Activated T-helper 1 cell treated with anti-CD3 and anti-CD28 coated beads, Interleukin-2, amount 50 U/mL, for 16 hours (primary cell): ENCODE measurements at places on chromosomes 5 and 9.

DNA sequence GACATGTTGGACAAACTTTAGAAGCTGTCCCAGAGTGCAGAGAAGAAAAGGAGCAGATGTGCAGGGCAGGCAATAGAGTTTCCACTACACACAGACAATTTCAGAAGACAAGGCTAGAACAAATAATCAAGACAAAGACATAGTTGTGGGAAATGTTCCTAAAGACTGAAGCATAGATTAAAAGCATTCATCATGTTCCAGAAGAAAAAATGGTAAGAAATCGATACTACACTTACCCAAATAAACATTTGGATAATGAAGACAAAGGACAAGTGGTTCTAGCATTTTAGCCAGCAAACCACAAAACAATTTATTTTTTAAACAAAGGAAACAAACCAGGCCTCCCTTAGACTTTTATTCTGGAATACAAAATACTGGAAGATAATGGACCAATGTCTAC is 97.9 kb downstream of the FSTL4 start:
- DNase-seq: no peak

GRCh38 chr5:37931541-37931940 is 91.7 kb upstream of the GDNF start:
- no peak for DNase-seq

DNA sequence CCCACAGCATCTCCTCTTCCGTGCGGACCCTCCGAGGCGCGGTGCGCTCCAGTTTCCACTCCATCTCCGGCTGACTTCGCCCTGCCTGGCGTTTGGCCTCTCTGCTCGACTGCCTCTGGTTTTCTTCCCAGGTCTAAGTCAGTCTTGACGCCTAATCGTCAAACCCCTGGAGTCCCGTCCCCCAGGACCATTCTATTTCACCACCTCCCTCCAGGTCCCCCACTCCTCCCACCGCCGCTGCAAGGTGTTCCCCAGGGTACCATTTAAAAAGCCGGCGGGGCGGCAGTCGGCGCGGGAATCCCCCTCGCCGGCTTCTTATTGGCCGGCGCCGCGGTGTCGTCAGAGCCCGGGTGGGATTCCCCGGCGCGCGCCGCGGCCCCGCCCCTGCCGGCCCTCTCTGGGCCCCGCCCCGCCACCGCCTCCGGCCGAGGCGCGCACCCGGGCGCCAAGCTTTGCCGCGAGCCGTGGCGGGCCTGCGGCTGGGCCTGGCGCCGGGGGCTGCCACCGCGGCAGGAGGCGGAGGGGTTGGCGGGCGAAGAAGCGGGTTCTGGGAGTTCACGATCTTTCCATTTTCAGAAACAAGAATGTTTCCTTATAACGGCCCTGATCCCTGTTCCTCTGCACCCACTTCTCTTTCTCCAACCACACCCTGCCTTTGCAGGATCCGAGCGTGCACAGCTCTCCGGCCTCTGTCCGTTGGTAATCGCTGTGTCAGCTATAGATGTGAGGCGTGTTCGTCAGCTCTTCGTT is at the start of gene CDC20B:
CDC20B (minus strand) TSS at position 241 of the 750 bp plus-strand sequence; CDS start at position 64, 177 bp downstream.
- peak; percentile 67 for DNase-seq

GRCh38 chr5:43287493-43287892 is 25.7 kb downstream of the HMGCS1 start:
- no peak for DNase-seq

- no peak for DNase-seq
These were observed 5.0 kb upstream of the PTGER4 start for GRCh38 chr5:40674661-40675235.

GRCh38 chr5:171782332-171782966 is 3.2 kb upstream of the SMIM23 start:
- DNase-seq: no peak

DNA sequence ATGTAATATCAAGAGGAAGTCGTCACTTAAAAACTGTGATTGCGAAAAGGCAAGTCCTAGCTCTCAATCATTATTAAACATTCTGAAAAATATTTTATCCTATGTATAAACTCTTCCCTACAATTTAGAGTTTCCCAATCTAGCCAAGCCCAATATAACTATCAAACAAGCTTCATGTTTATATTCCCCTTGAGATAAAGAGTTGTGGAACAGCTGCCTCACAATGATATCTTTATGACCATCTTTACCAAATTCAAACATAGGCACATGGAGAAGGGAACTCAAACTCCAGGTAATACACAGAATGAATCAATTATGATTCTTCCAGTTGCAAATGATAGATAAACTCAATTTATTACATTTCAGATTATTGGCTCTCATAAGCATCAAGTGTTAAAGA is 1468.7 kb downstream of the EFNA5 start:
- DNase-seq: no peak

DNA sequence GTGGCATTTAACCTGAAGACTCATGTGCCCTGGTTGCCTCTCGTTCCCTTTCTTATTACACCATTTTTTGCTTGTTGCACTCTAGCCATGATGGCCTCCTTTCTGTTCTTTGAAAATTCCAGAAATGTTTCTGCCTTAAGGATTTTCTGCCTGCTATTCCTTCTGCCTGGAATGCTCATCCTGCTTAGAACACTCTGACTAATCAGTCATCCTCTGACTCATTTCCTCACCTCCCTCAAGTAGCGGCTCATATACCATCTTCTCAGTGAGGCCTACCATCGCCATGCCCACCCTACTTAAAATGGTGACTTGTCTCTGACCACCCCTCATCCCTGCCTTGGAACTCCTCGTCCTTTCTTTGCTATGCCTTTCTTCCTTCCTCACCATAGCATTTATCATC is 68.8 kb downstream of the KIF4B start:
- DNase-seq: no peak

- DNase-seq: no peak
These were observed 3.2 kb downstream of the DOLPP1 start for GRCh38 chr9:129084087-129084486.

GRCh38 chr5:174313615-174314014 is 268.1 kb downstream of the NSG2 start:
- DNase-seq: no peak

DNA sequence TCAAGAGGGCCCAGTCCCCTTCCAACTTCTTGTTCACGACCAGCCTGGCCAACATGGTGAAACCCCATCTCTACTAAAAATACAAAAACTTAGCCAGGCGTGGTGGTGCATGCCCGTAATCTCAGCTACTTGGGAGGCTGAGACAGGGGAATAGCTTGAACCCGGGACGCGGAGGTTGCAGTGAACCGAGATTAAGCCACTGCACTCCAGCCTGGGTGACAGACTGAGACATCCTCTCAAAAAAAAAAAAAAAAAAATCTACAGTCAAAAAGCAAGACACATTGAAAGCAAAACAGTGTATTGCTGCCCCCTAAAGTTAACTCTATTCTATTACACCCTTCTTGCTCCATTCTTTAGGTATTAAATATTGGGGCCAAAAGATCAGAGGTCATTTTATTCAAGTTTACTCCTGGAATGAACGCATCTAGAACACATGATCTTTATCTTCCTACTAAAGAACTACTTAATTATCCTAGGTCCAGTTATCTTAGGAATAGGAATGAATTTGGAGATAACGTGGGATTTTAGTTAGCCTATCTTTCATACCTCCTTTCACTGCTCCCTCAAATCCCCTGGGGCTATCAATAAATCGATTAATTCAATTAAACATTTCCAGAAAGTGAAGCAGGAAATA is 2.4 kb downstream of the ATG12 start:
- no peak for DNase-seq

DNA sequence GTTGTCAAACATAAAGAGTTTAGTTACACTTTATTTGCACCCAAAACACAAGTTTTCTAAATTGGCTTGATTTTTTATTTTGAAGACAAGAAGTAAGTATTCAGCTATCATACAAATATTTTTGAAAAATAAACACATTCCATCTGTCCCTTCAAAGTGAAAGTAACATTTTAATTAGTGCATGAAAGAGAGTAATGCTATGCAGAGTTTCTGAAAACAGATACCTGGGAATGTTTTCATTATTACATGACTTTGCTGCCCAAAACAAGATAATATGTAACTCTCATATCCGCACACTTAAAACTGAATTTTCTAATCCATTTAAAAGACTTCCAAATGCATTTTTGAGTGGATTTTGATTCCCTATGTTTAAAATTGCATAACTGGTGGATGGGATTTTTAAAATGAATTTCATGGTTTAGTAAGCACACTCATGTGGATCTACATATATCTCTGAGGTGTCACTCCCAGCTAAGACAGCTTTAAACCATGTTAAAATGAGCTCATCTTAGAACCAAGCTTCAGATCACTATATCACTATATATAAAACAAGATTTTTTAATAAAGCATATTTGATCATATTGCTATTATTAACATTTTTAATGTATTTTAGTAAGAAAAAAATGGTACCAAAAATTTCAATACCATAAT is 127.5 kb downstream of the ATPSCKMT start:
- no peak for DNase-seq

DNA sequence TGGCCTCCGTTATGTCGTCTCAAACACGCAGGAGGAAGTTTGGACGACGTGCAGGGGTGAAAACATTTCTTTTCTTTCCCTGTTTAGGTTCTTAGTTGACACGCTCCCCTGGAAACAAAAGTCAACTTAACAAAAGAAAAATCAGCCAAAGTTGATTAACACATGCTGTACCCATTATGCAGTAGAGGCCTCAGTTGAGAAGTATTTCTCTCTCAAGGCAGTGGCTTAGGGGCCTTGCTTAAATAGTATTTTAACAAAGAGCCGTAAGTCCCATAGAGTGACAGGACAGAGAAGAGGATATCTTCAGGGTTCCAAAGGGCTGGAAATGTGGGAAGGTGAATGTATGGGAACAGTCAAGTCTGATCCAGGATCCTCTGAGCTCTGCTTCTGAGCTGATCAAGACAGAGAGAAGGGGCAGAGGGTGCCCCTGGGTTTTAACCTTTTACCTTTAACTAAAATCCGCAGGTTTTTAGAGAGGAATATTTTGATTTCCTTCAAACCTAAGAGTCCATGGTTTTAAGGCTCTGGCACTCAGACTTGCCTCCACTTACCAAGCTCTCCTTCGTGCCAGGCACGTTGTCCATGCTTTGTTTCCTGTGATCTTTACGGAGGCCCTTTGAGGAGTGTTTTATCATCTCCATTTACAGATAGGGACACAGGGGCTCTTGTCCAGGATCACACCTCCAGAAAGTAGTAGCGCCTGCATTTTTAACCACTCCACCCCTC is 629 bp upstream of the CD74 start:
- DNase-seq: no peak

GRCh38 chr5:19322716-19323485 is 665.1 kb downstream of the CDH18 start:
- DNase-seq: no peak

- DNase-seq: no peak
These were observed 152.7 kb downstream of the SEC61B start for GRCh38 chr9:99374793-99375192.

DNA sequence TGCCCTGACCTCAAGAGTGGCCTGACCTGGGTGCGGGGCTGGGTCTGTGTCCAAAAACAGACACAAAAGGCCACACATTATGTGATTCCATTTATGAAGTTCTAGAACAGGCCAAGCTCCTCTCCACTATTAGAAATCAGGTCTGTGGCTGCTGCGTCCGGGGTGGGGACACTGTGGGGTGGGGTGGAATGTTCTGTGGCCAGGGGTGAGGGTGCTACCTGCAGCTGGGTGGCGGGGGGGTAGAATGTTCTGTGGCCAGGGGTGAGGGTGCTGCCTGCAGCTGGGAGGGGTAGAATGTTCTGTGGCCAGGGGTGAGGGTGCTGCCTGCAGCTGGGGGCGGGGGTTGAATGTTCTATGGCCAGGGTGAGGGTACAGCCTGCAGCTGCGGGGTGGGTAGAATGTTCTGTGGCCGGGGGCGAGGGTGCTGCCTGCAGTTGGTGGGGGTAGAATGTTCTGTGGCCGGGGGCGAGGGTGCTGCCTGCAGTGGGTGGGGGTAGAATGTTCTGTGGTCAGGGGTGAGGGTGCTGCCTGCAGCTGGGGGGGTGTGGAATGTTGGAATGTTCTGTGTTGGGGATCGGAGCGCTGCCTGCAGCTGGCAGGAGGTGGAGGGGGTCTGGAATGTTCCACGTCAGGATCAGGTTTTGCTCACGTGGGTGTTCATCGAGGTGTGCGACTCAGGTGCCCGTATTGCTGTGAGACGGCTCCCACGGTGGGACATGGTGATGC is 8.3 kb downstream of the LCN12 start:
- DNase-seq: no peak

- DNase-seq: no peak
These were observed 1049.4 kb upstream of the NUDT12 start for GRCh38 chr5:104612005-104612404.

DNA sequence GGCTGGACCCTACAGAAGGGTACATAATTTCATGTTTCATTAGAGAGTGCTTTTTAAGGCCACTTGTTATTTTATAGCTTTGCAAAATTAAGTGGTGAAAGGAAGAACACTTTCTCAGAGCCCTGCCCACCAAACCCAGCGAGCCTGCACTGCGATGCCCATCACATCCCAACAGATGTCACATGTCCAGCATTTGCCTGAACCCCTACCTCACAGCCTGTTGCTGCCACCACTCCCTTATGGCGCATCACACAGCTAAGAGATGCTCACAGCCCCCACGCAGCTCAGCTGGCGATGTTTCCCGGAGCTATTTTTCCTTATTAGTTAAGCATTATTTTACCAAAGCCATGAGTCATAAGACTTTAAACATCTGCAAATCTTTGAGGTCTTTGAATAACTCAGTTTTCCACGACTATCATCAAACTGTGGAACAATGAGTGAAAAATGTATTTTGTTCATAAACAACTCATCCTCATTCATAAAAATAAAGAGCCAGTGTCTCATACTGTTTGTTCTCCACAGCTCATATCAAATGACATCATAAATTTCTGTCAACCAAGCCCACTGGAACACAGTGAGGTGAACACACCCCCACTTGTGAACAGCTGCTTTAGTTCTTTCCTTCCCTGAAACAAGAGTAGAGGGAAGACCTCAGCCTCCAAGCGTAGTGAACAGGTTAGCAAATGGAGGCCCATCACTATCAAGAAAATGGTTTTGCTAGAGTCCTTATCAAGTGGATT is 104.9 kb downstream of the SYK start:
- no peak for DNase-seq
